ENCODE measurements at places on chromosomes 1 and 21. TPM values are rescaled to one million over a fixed set of nuclear protein-coding genes. Genes with fewer than 3 reads are reported as not detected.

The ST6GALNAC5 gene
- 7.3 TPM for total RNA-seq

The CLIC6 gene
- not detected for total RNA-seq

The OR14K1 gene
- not detected for total RNA-seq

The FNBP1L gene
- total RNA-seq, result 6.8 TPM

The CLEC20A gene
- not detected for total RNA-seq

The TFF3 gene
- total RNA-seq, result not detected

The LRRC38 gene
- not detected for total RNA-seq

The AP4B1 gene
- 13.8 TPM for total RNA-seq

The DHX9 gene
- total RNA-seq, result 186 TPM

All from placental pericyte (primary cell).